MV-4-11 (cell line): ENCODE measurements at places on chromosomes 5 and 9.

DNA sequence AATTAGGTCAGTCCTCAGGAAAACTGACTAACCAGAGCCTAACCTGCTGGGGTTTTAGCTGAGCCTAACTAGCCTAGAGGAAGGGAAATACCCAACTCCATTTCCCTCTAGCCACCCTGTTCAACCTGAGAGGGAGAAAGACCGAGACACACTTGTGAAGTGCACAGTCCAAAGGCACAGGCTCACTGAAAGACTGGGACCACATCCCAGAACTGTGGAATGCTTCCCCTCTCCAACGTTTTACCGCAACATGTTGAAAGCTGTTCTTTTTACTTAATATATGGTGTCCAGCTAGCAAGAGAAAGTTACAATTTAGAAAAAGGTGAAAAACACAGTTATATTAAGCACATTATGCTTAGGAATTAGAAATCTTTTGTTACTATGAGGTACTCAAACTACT is 76.8 kb upstream of the SIMC1 start:
- no peak for DNase-seq

DNA sequence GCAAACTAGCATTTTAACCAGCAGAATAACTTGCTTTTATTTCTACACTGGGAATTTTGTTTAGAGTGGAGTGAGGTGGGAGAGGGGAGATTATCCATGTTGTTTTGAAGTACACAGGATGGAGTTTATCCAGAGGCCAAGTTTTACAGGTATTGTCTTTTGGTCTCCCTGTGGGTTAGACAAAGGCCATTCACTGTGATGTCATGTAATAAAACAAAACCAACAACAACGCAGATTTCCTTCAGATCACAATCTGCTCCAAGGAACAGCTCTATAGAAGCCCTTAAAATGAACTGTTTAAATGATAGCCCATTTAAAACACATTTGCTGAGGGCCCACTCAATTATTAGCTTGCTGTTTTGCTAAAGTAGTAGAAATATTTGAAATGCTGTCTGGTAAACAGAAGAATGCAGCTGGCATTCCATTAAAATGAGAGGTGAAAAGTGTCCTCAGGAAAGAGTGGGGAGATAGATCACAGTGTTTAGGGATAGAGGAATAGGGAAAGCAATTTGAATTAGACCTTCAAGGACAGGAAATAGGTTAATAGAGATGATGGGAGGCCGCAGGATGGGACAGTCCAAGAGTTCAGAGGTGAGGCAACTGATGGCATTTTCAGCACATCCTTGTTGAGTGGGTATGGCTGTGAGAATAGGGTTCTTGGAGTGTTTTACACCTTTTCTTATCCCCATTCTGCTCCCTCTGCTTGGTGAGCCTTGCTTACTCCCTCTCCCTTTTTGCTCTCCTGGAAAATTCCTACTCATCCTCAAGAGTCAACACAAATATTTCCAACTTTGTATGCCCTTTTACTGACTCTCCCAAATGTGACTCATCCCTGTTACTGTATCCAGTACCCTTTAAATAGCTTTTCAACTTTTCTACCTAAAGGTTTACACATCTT is 140.1 kb upstream of the NR3C1 start:
- DNase-seq = no peak

DNA sequence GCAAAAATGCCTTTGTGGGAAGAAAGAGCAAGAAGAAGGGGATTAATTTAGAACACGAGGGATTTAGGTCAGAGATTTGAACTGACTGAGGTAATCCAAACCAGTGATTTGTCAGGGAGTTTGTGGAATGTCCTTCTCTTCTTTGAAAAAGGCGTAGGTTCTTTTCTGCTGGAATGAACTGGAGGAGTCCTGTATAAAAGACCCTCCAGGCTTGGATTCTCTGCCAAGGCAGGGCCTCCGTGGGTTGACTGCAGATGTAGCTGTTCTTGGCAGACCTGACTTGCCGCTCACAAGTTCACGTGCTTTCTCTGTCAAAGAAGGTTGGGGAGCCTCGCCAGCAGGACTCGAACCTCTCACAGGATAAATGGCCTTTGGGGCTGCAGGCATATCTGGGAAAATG is 62.8 kb upstream of the STC2 start:
- DNase-seq = no peak

- no peak for DNase-seq
These were observed 449.1 kb downstream of the PSAT1 start for GRCh38 chr9:78746010-78746409.

DNA sequence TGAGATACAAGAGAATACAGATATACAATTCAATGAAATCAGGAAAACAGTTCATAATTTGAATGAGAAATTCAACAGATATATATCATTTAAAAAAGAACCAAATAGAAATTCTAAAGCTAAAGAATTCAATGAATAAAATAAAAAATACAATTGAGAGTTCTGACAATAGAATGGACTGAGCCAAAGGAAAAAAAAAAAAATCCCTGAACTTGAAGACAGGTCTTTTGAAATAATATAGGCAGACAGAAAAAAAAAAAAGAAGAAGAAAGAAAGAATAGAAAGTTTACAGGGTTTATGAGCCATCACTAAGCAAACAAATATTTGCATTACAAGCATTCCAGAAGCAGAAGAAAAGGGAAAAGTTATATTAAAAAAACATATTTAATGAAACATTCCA is 12.9 kb upstream of the HAVCR2 start:
- DNase-seq = no peak

DNA sequence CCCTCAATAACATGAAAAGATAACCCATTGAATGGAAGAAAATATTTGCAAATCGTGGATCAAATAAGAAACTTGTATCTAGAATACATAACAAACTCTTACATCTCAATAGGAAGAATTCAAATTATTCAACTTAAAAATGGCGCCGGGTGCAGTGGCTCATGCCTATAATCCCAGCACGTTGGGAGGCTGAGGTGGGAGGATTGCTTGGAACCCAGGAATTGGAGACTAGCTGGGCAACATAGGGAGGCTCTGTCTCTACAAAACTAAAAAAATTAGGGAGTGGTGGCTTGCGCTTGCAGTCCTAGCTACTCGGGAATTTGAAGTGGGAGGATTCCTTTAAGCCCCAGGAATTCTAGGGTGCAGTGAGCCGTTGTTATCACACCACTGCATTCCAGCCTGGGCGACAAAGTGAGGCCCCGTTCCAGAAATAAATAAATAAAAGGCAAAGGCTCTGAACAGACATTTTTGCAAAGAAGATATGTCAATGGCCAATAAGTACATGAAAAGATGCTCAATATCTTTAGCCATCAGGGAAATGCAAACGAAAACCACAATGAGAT is 21.5 kb upstream of the TBC1D2 start:
- no peak for DNase-seq

DNA sequence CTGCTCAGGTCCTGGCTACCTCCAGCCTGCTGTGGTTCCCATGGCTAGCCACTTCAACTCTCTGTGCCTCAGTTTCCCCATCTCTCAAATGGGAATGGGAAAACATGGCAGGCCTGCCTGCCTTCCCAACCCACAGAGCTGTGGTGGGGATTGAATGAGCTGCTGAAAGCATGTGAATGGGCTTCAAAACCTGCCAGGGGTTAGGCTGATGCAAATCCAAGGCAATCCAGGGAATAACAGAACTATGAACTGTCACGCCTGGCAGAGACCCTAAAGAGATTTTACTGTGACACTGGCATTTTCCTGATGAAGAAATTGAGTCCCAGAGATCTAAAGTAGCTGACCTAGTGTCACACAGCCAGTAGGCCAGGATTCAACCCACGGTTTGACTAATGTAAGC is 29.9 kb upstream of the TCF7 start:
- DNase-seq = no peak

DNA sequence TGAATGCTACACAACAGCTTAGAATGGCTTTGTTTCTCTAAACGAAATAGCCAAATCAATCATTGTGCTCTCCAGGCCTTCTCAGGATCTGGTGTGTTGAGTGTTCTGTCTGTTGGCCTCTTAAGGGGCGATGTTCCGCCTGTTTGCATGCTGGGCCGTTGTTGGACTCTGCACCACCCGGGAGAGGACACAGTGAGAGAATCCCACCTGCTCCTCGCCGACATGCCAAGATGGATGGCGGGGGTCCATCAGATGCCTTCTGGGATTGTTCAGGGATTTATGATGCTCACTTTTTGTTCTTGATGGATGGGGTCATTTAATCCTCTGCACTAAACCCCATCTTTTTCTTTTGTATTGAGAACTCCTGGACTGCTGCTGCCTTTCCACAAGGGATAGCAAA is 159.9 kb downstream of the NTRK2 start:
- no peak for DNase-seq

- DNase-seq = peak; percentile 28
These were observed 78.4 kb downstream of the RXRA start for GRCh38 chr9:134404376-134405358.

DNA sequence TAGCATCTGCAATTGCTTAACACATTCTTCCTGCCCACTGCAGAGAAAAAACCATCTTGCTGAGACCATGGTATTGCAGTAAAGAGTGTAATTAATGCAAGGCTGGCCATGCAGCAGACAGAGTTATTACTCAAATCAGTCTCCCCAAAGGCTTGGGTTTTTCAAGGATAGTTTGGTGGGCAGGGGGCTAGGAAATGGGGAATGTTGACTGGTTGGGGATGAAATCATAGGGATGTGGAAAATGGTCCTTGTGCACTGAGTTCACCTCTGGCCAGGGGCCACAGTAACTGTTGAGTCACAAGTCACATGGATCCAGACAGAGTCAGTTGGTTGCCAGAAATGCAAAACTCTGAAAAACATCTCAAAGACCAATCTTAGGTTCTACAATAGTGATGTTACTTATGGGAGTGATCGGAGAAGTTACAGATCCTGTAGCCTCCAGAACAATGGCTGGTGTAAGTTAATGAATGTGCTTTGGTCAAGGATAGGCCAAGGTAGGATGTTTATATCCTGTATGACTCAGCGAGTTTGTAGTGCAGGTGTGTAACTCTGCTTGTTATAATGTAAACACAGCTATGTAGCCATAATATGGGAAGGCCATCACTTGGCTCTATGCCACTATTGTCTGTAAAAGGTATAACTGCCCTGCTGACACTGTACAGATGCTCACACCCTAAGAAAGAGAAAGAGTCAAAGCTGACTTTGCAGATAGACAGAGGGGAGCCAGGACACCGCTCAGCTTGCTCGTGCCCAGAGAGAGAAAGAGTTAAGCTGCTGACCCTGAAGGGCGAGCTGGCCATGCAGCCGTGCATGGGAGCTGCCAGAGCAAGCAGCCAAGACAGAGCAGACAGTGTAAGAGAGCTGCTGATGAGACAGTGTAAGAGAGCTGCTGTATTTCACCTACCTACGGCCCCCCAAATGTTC is 27.2 kb downstream of the C9orf152 start:
- peak; percentile 28 for DNase-seq

DNA sequence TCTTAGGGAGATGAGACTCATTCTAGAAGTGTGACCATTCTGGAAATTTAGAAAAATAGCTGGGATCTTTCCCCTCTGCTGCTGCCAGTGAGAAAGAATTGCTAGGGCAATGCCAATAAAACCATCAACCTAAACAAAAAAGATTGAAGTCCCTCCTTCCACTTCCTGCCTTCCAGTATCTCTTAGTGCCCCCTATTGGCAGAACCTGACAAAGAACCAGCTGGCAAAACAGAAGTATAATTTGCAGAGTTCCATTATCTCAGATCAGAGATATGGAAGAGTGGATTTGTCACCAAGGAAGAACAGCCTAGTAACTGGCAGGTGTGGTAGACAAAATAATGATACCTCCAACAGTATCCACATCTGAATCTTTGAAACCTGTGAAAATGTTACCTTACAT is 13.8 kb upstream of the PLCXD3 start:
- no peak for DNase-seq

DNA sequence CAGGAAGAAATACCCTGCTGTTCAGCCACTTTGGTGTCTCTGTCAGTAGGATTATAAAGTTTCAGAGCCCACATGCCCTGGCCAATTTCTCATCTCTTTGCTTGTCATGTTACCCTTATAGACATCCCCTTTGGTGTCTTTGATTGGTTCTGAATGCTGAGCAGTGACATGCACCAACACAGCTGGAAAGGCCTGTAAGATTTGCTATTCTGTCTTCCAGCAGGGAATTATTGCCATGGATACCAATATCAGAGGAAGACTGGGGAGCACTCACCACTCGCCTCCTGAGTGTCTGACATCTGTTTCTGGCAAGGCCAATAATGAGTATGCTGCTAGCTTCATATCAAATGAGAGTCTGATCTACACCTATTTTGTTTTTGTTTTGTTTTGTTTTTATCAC is 34.4 kb downstream of the RAB3C start:
- no peak for DNase-seq

- DNase-seq = no peak
These were observed 304.7 kb upstream of the NREP start for GRCh38 chr5:112061666-112062065.

DNA sequence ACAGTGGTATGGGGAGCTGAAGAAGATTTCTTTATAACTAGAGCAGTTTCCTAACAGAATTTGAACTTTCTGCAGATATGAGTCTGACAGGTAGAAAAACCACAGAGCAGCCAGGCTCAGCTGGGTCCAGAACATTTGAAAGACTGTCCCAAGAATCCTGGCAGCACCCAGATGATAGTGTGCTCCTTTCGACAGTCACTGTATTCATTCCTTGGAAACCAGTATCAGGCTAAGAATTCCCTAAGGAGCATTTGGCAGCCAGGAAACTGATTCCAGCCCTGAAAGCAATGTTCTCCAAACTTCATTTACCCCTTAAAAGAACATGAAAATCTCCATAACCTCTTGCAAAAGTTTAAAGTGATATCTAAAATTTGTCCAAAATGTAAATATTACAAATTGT is 123.0 kb upstream of the MTAP start:
- DNase-seq = no peak

DNA sequence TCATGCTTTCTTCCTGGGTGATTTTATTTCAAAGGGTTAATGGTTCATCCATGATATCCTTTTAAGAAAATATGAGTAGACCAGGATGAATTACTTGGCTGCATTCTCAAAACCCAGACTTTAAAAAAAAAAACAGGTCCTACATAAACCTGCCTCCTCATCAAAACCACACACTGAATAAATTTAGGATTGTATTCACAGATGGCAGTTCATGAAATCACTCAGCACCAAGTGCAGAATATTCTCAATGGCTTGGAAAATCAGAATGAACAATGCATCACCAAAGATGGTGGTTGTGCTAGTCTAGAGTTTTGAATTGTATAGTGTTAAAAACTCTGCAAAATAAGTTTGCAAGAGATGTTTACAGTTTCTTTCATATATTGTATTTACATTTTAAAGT is 145.4 kb upstream of the GRAMD2B start:
- no peak for DNase-seq

DNA sequence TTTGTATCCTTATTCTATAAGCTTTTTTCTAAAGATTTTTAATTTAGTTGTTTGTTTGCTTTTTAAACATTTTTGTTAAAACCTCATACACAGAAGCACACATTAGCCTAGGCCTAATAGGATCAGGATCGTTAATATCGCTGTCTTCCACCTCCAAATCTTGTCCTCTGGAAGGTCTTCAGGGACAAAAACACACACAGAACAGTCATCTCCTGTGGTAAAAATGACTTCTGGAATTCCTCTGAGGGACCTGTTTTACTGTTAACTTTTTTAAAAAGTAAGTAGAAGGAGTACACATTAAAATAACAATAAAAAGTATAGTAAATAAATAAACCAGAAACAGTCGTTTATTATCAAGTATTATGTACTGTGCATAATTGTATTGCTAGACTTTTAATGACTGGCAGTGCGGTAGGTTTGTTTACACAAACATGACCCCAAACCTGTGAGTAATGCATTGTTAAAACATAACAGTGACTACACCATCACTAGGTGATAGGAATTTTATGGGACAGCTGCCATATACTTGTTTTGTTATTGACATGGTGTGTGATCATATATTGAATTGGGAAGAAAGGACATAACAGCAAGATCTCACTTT is 109.6 kb downstream of the ZCCHC7 start:
- no peak for DNase-seq

GRCh38 chr5:169719360-169720314 is 82.6 kb downstream of the DOCK2 start:
- no peak for DNase-seq

GRCh38 chr9:137457406-137458193 is 1.5 kb downstream of the NSMF start:
- no peak for DNase-seq
